ENCODE measurements at places on chromosomes 4 and X. TPM values are rescaled to one million over a fixed set of nuclear protein-coding genes. Genes with fewer than 3 reads are reported as not detected.

The XAGE2 gene
- total RNA-seq = not detected

DNA sequence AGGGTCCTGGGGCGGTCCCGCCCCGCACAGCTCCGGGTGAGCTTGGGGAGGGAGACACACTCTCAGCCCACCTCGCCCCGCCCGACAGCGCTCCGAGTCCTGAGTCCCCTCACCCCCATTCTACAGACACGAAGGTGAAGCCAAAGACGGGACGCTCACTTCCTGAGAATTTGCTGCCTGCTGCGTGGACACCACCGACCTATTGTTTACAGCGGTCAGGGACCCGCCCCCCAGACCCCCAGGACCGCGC, 796 bp upstream of the ZNF141 start:
- peak overlapping the region; percentile 69 for H3K27ac ChIP-seq
- no peak for DNase-seq
- no peaks in the 10 kb centered on the region for H3K4me1 ChIP-seq
- peak overlapping the region; percentile 24 for H3K4me3 ChIP-seq
- H3K27me3 ChIP-seq = no peaks in the 10 kb centered on the region
- no peaks in the 10 kb centered on the region for H3K36me3 ChIP-seq

DNA sequence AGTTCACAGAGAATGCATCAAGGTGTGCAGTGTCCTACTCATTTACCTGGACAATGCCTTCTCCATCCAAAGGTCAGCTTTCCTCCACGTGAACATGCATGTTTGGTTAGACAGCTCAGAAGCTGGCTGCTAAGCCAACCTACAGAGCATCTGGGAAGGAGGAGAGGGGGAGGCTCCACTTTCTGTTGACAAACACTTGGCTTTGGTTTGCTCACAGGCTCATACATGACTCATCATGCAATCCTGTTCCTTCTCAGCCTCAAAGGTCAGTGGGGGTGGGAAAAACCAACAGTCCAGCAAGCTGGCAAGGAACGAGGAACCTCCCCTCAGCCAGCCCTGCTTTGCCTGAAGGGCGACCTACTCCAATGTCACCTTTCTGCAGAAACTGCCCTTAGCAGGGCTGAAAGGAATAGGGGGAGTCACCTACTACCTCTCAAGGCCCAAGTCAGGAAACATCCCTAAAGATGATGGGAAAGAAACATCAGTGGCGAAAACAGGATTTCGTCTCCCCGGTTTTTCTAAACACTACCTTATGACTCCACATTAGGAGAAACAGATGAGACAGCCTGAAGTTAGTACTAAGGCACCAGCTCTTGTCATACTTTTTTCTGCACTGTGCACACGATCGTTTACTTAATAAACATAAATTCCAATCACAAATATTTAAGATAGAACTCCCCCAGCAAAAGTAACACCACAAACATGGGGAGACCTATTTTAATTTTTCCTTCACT, 37.9 kb downstream of the RELL1 start:
- no peaks in the 10 kb centered on the region for H3K27me3 ChIP-seq
- DNase-seq = no peak
- no peak overlapping the region for H3K4me3 ChIP-seq
- H3K36me3 ChIP-seq = no peaks in the 10 kb centered on the region
- no peak overlapping the region for H3K27ac ChIP-seq

DNA sequence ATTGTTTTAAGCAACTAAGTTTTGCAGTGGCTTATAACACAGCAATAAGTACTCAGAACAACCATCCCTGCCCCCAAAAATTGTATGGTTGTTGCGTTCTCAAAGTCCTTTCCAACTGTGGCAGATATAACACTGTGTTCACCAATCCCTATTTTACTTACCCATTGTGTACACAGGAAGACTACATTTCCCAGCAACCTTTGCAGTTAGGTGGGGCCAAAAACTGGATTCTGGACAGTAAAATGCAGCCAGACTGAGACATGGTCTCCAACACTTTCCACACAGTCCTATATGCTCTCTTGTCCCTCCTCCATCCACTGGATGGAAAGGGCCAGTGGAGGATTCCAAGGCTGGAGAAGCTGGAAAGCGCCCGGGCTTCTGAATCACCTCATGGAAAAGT, 523.6 kb downstream of the BCOR start:
- H3K4me1 ChIP-seq = no peaks in the 10 kb centered on the region
- H3K36me3 ChIP-seq = no peaks in the 10 kb centered on the region
- no peak for DNase-seq
- H3K27me3 ChIP-seq = no peaks in the 10 kb centered on the region
- H3K4me3 ChIP-seq = no peak overlapping the region

The GAGE13 gene
- not detected for total RNA-seq

- H3K4me3 ChIP-seq = no peak overlapping the region
- no peak for DNase-seq
- H3K27me3 ChIP-seq = no peaks in the 10 kb centered on the region
- H3K36me3 ChIP-seq = no peaks in the 10 kb centered on the region
- peaks cover 2% of the 10 kb centered on the region for H3K4me1 ChIP-seq
Measured at GRCh38 chr4:152485726-152486276, 50.1 kb downstream of the FBXW7 start.

The RAB33A gene
- total RNA-seq = 0.69 TPM

The XPNPEP2 gene
- 24.8 TPM for total RNA-seq

DNA sequence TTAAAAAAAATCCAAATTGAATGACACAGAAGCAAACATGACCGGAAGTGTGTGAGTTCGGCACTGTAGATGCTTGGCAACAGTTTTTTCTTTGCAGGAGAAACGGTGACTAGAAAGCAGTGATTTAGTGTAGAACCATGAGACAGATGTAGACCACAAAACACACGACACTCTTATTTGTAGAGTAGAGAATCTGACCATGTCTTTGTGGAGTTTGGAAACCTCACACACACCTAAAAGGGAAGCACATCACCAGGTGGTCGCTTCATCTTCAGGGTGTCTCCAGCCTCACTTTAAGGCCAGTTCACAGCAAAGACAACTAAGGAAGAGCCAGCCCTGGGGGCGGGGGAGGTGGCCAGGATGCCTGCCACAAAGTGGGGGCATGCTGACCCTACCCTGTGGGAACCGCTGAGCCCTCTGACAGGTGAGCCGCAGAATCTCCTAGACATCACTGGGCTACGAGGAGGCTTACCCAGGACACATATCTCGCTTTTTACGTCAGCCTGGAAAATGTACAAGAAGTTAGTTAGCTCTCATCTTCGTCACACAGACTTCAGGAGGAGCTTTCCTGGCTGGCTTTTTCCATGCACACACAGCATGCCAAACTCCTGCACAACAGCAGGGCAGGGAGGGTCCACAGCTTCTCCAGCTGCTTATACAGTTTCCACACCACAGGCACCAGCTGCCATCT, 64.4 kb upstream of the PDLIM3 start:
- no peaks in the 10 kb centered on the region for H3K27me3 ChIP-seq
- H3K36me3 ChIP-seq = no peaks in the 10 kb centered on the region
- no peak for DNase-seq
- H3K27ac ChIP-seq = peak overlapping the region; percentile 69

The FAM149A gene
- 7.9 TPM for total RNA-seq
